GM04504 (cell line): ENCODE measurements at places on chromosomes 4 and X.

GRCh38 chrX:136028383-136028984 lies 43.2 kb downstream of the SLC9A6 start:
- DNase-seq, result no peak

DNA sequence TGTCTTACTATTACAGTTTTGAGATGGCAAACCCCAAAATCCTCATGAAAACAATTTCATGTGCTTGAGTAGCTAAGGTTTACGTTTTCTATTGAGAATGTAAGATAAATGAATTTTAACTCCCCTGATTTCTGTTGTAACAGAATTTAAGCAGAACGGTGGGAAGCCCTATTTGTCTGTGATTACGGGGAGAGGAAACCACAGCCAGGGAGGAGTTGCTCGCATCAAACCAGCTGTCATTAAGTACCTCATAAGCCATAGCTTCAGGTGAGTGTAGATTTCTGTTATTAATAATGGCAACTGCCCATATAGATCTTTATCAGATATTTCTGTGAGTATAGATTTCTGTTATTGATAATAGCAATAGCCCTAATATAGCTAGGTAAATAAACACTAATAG lies 44.2 kb upstream of the RHOH start:
- DNase-seq, result no peak

- no peak for DNase-seq
These were observed 3.9 kb upstream of the CHST7 start for GRCh38 chrX:46569621-46570020.

DNA sequence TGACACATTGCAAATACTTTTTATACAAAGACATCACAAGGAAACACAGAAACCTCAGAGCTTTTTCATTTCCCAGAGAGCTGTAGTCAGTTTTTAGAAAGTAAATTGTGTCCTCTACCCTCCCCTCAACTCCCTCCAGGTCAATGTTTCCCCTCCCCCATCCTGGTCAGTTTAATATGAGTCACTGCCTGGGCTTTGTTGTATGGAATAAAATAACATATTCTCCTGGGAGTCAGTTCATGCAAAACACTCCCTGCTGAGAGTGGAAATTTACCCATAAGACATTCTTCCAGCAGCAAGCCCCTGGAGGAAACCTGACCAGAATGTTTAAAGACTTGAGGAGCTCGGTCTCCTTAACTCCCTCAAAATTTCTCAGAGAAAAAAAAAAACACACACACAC lies 270.1 kb upstream of the LDB2 start:
- DNase-seq, result peak; percentile 35

GRCh38 chr4:26206999-26207398 lies 113.8 kb upstream of the RBPJ start:
- no peak for DNase-seq

DNA sequence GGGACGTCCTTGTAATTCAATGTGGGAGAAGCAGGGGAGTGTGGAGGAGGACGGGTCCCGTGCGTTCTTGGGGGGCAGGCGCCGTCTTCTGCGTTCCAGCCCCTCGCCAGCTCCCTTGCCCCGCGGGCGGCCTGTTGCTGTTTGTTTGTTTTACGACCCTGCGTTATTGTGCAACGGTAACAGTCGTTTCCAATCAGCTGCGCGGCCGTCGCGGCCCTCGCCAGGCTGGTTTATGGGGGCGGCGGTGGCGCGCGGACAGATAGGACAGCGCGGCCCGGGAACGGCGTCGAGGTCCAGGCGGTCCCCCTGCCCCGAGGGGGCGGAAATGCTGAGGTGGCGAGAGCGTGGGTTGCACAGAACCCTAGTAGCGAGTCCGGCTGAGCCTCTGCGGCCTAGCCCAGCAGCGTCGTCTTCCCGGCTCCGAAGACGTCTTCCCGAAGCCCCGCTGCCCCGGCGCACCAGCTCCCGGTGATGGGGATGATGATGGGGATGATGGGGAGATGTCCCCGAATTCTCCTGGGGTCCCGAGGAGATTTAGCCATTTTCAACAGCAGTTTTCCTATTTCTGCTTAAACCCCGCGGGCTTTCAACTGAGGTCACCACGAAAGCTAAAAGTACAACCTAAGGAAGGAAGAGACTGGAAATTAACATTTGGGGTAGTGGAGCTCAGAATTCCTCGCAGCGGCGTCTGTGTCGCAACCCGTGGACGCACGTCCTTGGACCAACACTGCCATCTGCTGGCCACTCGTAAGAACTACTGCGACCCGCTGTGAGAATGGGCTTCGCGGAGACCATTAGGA lies 4.8 kb downstream of the PDGFRA start:
- DNase-seq, result no peak

GRCh38 chr4:11397819-11398610 lies 30.7 kb downstream of the HS3ST1 start:
- DNase-seq, result no peak

- DNase-seq, result no peak
These were observed 1.5 kb upstream of the PAQR3 start for GRCh38 chr4:78940752-78941151.

GRCh38 chr4:111450867-111451266 lies 694.4 kb upstream of the FAM241A start:
- DNase-seq, result no peak

DNA sequence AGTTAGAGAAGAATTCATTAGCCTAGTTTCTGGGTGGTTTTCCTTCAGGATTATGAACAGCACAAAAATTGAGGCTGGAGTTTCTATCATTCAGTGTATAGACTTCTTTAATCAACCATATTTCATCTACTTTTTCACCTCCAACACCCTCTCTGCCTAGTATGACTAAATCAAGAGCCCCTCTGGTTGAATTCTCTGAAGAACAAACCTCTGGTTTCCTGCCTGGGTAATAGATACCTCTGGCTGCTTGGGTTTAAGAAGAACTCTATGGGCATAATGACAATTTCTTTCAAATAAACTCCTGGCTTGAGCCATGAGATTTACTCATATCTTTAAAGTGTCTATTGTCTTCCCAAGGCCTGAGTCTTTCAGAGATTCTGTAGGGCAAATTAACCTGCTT lies 66.5 kb downstream of the C4orf33 start:
- no peak for DNase-seq
